Stimulated activated CD8-positive, alpha-beta memory T cell treated with anti-CD3 and anti-CD28 coated beads, Interleukin-4, amount 100 ng/mL, for 24 hours (primary cell): ENCODE measurements at places on chromosomes 7 and 10.

DNA sequence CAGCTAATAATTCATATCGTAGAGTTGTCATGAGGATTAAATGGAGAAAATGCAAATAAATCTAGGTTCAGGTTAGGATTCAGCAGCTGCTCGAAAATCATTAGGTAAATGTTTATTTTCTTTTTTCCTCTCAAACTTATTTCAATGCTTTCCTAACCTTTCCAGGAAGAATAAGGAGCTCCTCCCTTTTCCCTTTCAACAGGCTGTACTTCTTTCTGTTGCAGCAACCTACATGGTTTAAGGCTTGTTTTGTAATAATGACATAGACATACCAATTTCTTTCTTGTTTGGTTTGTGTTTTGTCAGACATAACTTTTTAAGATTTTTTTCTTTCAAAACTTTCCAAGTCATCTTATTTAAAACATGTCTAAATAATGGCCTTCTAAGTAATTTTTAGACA is 18.2 kb downstream of the GPR141 start:
- no peak for DNase-seq

DNA sequence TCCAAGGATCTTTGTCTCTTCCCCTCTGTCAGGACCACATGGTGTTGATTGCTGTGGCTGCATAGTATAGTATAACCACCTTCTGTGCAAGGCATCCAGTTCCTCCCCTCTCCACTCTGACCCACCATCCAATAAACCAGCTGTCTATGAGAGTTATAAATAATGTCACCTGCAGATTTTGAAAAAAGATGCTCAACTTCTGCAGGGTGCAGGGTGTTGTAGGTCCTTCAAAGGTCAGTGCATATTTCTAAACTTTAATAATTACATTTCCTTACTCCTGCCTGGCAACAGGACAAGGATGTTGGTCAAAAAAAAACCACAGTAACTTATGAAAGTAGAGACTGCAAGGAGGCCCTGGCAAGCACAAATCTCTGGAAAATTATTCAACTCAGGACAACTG is 166.2 kb downstream of the PKD1L1 start:
- DNase-seq, result no peak

- DNase-seq, result no peak
Measured at GRCh38 chr7:141456298-141456697, 94.9 kb upstream of the AGK start.

DNA sequence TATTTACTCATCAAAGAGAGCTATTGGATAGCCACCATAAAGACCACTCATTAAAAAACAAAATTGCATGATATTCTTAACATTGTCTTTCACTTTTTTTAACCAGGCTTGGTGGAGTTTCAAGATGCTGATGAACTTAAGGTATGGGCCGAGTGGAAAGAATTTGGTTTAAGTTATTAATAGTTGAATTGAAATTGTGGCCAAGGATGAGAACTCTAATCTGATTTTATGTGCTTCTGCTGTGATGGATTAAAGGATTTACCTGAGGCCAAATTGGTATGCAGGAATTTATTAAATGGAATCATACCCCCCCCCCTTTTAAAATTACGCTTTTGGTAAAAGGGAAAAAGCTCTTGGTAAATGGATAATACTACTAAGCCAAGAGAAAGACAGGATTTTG is 33.8 kb upstream of the TOMM7 start:
- DNase-seq, result no peak

DNA sequence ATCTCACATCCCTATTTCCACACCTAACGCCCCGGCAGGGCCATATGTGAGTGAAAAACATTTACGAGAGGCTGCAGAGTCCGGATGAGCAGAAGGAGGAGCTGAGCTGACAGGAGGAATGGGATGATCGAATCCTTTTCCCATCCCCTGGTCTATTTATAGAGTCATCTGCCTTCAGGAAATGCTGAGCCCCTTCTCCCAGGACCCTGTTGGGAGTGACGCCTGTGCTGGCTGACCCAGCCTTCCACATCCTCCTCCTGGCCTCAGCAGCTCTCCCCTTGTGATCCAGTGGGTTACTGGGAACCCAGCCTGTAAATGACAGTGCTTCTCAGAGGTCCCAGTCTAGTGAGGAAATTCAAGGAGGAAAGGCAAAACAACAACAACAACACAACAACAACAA is 16.6 kb downstream of the DENND2A start:
- DNase-seq, result no peak

DNA sequence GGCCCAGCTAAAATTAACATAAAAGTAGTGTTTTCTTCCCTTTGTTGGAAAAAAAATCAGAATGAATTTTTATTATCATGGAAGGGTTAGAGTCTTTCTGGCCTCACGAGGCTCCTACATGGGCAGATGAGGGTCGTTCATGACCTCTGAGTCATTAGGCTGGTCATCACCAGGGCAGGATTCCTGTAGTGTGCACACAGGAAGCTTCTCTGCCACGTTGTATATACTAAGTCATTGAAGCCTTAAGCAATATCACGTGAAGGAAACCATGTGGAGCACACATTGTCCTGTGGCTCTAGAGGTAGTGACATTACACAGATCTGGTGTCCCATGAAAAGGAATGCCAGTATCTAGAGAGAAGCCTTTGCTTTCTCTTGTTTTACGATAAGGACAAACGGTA is 84.7 kb upstream of the C1QL3 start:
- no peak for DNase-seq

- DNase-seq, result no peak
Measured at GRCh38 chr10:71368643-71369042, 28.1 kb upstream of the CDH23 start.

GRCh38 chr10:27646604-27647175 is 98.9 kb downstream of the MKX start:
- DNase-seq, result no peak

DNA sequence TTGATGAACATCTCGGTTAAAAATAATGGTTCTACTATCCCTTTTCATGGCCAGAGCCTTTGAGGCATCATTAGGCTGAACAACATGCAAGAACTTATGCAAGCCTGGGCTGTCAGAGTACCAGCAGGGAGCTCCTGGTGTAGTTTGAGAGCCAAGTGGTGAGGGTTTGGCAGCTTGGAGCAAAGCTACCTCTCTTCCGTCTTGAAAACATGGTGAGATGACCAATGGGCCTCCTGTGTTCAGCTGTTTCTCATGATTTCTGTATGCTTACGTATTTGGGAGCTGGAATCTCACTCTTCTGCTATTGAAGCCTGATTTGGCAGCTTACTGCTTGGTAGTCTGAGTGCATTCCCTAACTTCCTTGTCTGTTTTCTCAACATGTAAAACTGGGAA is 150.4 kb downstream of the CXCL12 start:
- no peak for DNase-seq

- no peak for DNase-seq
Measured at GRCh38 chr10:94038024-94038423, 44.3 kb downstream of the PLCE1 start.

- no peak for DNase-seq
Measured at GRCh38 chr10:60732198-60732806, 46.0 kb upstream of the CDK1 start.

DNA sequence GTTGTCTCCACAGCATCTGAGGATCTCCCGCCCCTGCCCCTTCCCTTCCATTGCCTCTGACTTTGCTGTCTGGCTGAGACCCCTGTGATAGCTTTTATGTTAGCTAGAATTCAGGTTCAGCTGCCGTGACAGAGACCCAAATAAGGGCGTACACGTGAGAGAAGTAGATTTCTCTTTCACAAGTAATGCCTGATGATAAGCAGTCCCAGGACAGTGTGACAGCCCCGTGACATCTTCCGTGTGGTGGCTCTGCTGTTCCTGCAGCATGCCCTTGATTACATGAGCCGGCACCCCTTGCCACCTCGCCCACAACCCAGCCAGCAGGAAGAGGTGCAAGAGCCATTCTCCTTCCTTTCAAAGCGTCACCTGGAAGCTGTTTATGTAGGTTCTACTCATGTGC is 130.9 kb upstream of the PODXL start:
- DNase-seq, result no peak

GRCh38 chr7:47568056-47568455 is 13.9 kb downstream of the TNS3 start:
- no peak for DNase-seq

GRCh38 chr7:15099074-15099473 is 196.5 kb upstream of the DGKB start:
- no peak for DNase-seq

DNA sequence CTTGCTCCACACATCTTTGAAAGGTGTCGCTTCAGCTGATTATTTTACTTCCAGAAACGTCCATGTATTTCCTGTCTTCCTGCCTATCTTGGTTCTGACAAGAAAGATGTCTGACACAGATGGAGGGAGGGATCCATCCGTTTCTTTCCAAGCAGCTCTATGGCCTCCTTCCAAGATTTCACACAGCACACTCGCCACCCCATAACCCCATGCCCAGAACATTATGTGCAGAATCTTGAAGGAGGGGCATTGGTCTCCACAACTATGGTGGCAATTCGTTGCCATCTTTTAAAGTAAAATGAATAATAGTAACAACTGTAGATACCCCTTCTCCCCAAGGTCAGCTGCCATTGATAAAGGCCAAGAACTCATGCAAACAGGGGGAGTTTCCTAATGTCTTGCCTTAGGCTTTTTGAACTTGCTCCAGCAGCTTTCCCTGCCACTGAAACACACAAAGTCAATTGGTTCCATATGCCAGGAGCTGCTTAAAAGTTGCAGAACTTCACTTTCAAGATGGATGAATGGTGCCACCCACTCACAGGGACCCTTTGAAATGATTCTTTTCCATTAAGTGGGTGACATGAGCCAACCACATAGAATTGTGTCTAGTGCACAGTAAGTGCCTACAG is 60.0 kb downstream of the VSTM4 start:
- DNase-seq, result no peak

- no peak for DNase-seq
Measured at GRCh38 chr10:119371704-119372663, 164.6 kb downstream of the GRK5 start.

DNA sequence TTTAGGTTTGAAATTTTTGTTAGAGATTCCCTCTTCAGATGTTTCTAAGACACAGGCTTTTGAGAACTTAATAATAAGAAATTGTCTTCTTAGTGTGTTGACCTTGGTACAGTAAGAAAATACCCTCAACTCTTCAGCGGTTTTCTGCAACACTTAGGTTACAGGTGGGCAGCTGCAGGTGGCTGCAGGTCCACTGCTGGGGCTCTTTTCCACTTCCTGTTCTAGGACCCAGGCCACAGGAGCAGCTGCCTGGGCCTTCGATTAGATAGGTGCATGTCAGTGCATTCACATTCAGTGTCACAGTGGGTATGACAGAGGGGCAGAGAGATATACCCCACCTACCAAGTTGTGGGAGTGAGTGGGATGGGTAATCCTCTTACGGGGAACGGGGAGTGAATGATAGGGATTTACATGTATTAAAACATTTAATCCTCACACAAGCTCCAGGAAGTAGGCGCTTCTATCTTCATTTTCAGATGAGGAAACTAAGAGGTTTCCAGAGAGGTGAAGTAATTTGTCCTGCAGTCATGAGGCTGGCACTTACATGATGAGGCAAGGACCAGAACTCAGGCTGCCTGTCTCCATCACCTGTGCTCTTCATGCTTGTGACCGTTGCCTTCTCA is 20.2 kb upstream of the SUV39H2 start:
- no peak for DNase-seq

GRCh38 chr10:58322072-58322834 is 12.6 kb upstream of the UBE2D1 start:
- no peak for DNase-seq

GRCh38 chr10:82266438-82266837 is 391.4 kb downstream of the NRG3 start:
- no peak for DNase-seq

DNA sequence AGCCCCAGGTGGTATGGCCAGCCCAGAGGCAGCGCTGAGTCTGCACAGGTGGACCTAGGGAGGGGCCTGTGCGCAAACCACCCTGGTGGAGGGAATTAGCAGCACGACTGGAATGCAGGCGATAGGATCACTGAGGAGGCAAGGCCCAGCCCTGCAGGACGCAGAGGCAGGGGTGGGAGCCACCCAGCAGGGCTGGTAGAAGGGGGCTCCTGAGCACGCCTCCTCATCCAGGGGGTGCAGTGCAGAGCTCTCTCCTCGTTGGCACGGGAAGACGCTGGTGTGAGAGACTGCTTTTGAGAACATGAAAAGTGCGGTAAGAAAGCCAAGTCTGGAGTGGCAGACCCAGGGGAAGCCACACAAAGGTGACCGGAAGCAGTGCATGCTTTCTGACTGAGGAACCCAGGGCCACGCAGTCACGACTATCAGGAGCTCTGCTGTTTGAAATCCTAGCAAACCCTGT is 6.0 kb downstream of the FXYD4 start:
- no peak for DNase-seq

GRCh38 chr7:116150588-116150987 is 59.8 kb upstream of the TES start:
- no peak for DNase-seq

- DNase-seq, result no peak
Measured at GRCh38 chr7:108327353-108327752, 128.9 kb downstream of the NRCAM start.

- DNase-seq, result no peak
Measured at GRCh38 chr7:47523401-47523800, 58.5 kb downstream of the TNS3 start.
